ENCODE measurements at places on chromosomes 16 and 17.
A peak's percentile ranks its signal among the peaks of the same experiment; 100 is the strongest.

- DNase-seq = no peak
Measured at GRCh38 chr16:30094541-30095165, 1.4 kb downstream of the YPEL3 start.

GRCh38 chr16:57373117-57373947 is 1.0 kb downstream of the CX3CL1 start:
- DNase-seq = no peak

GRCh38 chr17:6494239-6494941 is 50.1 kb downstream of the PIMREG start:
- no peak for DNase-seq

- no peak for DNase-seq
Measured at GRCh38 chr17:46788796-46789195, 29.7 kb downstream of the WNT3 start.

DNA sequence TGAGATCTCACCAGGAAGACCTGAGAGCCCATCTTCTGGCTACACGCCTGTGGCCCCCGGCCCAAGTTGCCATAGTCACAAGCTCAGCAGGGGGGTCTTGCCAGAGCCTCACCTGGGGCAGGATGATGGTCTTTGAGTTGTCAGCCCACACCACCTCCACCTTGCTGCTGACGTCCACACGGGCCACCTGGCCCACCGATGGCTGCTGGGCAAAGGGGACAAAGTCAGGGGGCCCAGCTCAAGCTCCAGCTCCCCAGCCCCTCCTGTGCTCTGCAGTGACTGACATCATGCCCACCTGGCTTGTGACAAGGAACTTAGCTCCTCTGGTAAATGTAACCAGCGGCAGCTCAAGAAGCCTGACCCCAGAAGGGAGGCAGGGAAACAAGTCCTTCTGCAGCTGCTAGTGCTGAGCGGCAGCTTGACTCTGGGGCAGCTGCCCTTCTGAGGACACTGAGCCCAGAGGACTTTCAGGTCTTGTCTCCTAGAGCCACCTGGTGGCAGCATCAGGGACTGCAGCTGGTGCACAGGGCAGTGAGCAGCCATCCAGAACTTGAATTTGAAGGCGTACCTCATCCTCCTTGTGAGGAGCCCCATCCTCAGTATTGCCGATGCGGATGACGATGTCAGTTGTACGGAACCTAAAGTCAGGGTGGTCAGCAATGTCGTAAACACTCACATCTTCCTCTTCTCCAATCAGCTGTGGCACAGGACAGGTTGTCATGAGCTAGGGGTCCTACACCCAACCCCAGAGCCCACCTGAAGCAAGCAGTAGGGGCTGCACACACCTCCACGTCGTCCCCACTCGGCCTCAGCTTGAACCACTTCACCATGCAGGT is 13.5 kb downstream of the SPHK1 start:
- peak; percentile 95 for DNase-seq
